ENCODE measurements at places on chromosomes 16 and 17.
A peak's percentile ranks its signal among the peaks of the same experiment; 100 is the strongest.

DNA sequence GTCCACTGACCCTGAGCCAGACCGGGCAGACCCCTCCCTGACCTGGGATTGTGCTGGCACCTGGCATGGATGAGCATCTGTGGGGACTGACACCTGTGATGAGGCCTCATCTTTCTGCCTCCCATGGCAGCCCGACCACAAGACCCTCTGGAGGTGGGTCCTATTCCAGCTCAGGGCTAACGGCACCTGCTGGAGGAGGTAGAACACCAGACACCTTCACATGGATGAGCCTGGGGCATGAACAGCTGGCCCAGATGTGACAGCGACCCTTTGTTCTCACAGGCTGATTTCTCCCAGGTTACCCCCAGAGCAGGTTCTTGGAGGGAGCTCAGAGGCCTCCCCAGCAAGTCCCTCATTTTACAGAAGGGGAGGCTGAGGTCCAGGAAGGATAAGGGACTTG, 46.4 kb upstream of the PIK3R6 start:
- DNase-seq, result no peak

DNA sequence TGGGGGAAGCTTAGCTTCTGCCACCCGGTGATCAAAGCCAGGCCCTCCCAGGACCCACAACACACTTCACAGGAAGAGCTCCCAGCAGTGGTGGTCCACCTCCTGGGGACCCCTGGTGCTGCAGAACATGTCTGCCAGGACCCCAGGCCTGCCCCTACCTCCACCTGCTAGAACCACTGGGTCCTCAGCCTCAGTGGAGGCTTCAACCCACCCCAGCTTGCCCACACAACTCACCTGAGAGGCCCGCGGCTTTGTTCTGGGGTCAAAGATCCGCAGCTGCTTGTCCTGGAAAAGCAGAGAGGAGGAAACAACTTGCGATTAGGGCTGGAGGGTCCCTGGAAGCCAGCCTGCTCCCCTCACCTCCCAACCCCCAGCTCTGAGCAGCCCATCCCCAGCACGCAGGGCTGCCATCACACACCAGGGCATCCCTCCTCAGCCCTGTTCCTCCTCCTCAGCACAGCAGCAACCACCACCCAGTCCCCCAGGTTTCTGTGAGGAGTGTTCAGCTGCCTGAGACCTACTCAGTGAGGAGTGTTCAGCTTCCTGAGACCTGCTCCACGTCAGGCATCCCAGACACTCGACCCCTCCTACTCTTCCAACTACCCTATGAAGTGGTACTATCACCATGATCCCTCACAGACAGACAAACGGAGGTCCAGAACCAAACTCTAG, 21.2 kb downstream of the CORO7 start:
- DNase-seq, result no peak

- no peak for DNase-seq
Observed at GRCh38 chr16:21224800-21225199, 8.7 kb upstream of the ANKS4B start.

- DNase-seq, result no peak
Observed at GRCh38 chr17:81427173-81428120, 32.2 kb downstream of the BAHCC1 start.

DNA sequence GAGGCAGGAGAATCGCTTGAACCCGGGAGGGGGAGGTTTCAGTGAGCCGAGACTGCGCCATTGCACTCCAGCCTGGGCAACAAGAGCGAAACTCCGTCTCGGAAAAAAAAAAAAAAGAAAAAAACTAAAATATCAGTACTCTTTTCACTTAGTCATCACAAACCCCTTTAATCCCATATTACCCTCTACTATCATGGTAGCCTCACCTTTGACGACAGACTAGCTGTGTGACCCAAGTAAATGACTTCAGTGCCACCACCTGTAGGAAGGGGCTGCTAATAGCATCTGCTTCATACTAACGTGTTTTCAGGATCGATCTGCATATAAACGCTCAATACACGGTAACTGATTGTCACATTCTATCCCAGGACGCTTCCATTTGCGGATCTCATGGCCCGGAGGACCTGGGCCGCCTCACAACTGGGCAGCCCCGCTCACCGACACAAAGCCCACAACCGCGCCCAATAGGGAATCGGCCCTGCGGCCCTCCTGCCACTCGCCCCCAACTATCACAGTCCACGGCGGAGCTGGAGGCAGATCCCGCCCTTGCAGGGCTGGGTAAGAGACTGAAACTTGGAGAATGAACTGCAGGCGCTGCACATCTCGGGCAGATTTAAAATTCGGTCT, 1.1 kb upstream of the ZNF263 start:
- peak; percentile 77 for DNase-seq

GRCh38 chr17:57708410-57708809, 36.7 kb downstream of the CCDC182 start:
- DNase-seq, result no peak

Data from kidney tubule cell (primary cell).